Naive B cell (primary cell): ENCODE measurements at places on chromosomes 2 and 18. TPM values are rescaled to one million over a fixed set of nuclear protein-coding genes. Genes with fewer than 3 reads are reported as not detected.

AQP12A gene
- not detected for polyA plus RNA-seq

IL36G gene
- polyA plus RNA-seq, result not detected

GPR17 gene
- polyA plus RNA-seq, result not detected

CNOT9 gene
- polyA plus RNA-seq, result 10.9 TPM

FSIP2 gene
- not detected for polyA plus RNA-seq

SERPINB2 gene
- polyA plus RNA-seq, result 0.39 TPM

SLC4A5 gene
- polyA plus RNA-seq, result not detected

ELOA2 gene
- not detected for polyA plus RNA-seq

MRO gene
- not detected for polyA plus RNA-seq

IL1F10 gene
- not detected for polyA plus RNA-seq

CCBE1 gene
- not detected for polyA plus RNA-seq

EHD3 gene
- 9.5 TPM for polyA plus RNA-seq

HOXD13 gene
- not detected for polyA plus RNA-seq

ALPI gene
- polyA plus RNA-seq, result not detected

SPC25 gene
- not detected for polyA plus RNA-seq
